Psoas muscle (tissue), 8 donors: ENCODE measurements at places on chromosomes 1 and 21. TPM values are rescaled to one million over a fixed set of nuclear protein-coding genes. Genes with fewer than 3 reads are reported as not detected.

DNA sequence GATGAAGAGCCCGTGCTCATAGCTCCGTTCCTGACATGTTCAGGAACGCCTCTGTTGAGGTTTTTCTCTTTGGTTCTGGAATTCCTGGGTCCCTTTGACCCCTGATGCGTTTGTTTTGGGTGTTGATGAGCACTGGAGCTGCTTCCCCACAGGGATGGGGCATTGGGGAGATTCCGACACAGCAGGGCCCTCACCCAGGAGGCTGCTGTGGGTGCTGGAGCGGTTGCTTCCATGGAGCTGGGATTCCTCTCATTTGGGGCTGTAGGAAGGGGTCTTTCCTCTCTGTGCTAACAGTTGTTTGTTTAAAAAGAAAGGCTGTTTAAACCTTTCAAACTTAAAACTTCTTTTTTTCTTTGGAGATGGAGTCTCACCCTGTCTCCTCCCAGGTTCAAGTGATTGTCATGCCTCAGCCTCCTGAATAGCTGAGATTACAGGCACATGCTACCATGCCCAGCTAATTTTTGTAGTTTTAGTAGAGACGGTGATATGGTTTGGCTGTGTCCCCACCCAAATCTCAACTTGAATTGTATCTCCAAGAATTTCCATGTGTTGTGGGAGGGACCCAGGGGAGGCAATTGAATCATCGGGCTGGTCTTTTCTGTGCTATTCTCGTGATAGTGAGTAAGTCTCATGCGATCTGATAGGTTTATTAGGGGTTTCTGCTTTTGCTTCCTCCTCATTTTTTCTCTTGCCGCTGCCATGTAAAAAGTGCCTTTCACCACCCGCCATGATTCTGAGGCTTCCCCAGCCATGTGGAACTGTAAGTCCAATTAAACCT is 48.9 kb downstream of the SKI start:
- no peak overlapping the region for H3K4me3 ChIP-seq
- peaks cover 63% of the 10 kb centered on the region for H3K4me1 ChIP-seq
- no peaks in the 10 kb centered on the region for H3K27me3 ChIP-seq

DNA sequence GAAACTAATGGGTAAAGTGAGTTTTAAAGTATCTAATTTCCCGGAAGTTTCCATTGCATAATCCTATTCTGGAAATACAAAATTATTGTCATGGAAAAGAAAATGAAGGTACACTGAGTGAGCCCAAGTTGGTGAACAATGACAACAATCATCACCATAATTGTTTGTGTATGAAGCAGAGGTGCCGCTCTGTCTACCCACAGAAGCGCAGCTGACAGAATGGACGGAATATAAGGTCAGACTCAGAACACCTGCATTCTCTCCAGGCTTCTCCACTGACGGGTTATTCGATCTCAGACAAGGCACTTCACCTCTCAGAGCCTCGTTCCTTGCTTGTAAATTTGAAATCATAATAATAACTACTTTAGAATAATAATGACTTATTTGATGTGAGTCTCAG is 99.1 kb upstream of the NGF start:
- H3K36me3 ChIP-seq = no peaks in the 10 kb centered on the region
- H3K4me1 ChIP-seq = no peaks in the 10 kb centered on the region
- no peak for DNase-seq

DNA sequence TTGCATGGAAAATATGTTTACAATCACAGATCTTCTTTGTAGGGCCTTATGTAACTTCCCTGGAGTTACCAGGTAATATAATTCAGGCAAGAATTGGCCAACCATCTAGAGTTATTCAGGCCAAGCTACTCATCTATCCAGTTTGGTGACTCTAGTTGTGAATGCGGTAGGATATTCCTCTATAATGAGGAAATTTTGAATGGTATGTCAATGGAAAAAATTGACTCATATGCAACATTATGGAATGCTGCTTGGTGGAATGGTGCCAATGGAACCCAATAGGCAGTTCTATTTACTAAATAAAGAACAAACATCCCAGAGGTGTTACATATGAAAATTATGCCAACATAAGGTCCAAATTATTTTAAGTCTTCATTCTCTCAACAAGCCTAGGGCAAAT is 5.6 kb upstream of the TNFSF18 start:
- no peaks in the 10 kb centered on the region for H3K27me3 ChIP-seq
- H3K27ac ChIP-seq = no peak overlapping the region
- no peak for DNase-seq
- no peaks in the 10 kb centered on the region for H3K36me3 ChIP-seq

DNA sequence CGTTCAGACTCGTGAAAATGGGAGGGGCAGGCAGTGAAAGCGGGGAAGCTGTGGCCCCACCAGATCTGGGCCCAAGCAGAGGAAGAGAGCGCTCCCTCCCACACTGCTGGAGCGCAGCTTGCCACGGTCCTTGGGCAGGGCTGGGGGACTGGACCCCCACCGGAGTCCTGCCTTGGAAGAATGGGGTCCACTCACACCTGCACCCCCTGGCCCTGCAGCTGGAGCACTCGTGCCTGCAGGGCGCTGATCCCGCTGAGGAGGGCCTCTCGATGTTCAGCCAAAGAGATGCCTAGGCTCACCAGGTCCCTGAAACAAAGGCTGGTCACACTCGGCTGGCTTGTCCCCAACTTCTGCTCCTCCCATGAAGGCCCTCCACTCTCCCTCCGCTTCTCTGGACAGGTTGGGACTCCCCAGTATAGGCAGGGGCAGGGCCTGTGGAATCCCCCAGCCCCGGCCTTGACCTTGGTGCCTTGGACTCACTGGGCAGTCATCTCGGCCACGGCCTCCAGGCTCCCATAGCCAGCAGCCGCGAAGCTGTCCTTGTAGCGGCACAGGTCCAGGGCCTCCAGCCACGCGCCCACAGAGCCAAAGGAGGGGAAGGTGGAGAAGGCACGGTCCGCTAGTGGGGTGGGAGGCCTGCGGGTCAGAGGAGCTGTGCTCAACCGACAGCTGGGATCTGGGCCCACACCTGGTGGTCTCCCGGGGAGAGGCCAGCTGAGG is 26.0 kb downstream of the CDCA8 start:
- H3K36me3 ChIP-seq = no peaks in the 10 kb centered on the region
- no peak for DNase-seq
- no peaks in the 10 kb centered on the region for H3K4me1 ChIP-seq
- no peaks in the 10 kb centered on the region for H3K27me3 ChIP-seq
- H3K4me3 ChIP-seq = no peak overlapping the region

- no peaks in the 10 kb centered on the region for H3K36me3 ChIP-seq
- H3K27me3 ChIP-seq = no peaks in the 10 kb centered on the region
- no peaks in the 10 kb centered on the region for H3K4me1 ChIP-seq
- no peak for DNase-seq
Observed at GRCh38 chr21:29626801-29627470, 312.9 kb downstream of the GRIK1 start.

DNA sequence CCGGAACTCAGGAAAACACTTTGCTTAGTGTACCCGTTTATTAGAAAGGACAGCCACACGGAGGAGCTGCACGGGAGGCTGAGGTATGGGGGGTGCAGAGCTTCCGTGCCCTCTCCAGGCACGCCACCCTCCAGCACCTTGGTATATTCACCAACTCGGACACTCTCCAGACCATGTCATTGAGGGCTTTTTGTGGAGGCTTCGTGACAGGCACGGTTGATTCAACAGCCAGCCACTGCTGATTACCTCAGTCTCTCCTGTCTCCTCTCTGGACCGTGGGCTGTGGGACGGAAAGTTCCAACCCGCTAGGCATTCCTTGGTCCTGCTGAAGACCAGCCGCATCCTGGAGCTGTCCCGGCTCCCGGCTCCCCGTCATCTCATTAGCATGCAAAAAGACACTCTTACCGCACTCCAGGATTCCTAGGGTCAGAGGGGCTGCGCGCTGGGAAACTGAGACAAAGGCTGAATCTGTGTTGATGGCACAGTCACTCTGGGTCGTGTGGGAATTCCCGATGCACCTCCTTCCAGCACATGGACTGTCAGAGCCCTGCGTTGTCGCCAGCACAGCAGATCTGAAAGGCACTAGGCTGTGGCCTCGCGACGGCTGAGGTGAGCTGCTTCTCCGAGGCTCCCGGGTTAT is 65.6 kb downstream of the PRKCZ start:
- H3K4me1 ChIP-seq = no peaks in the 10 kb centered on the region
- H3K4me3 ChIP-seq = no peak overlapping the region
- H3K36me3 ChIP-seq = no peaks in the 10 kb centered on the region
- no peaks in the 10 kb centered on the region for H3K27me3 ChIP-seq
- peak; percentile 3 for DNase-seq

The FAM76A gene
- total RNA-seq = 10.7 TPM

The MAP1LC3C gene
- total RNA-seq = 8.8 TPM

- no peak for DNase-seq
- H3K27ac ChIP-seq = no peak overlapping the region
- H3K4me1 ChIP-seq = no peaks in the 10 kb centered on the region
- no peaks in the 10 kb centered on the region for H3K27me3 ChIP-seq
Observed at GRCh38 chr21:32316361-32317215, 17.9 kb downstream of the MRAP start.

- H3K27me3 ChIP-seq = no peaks in the 10 kb centered on the region
- peaks cover 98% of the 10 kb centered on the region for H3K36me3 ChIP-seq
- H3K4me3 ChIP-seq = no peak overlapping the region
- peak; percentile 80 for DNase-seq
- H3K4me1 ChIP-seq = peaks cover 35% of the 10 kb centered on the region
- H3K27ac ChIP-seq = peak overlapping the region; percentile 77
Observed at GRCh38 chr1:15727424-15727823, 8.6 kb upstream of the SLC25A34 start.

GRCh38 chr1:93708734-93709481 is 27.3 kb upstream of the BCAR3 start:
- no peak for DNase-seq
- H3K4me1 ChIP-seq = peaks cover 6% of the 10 kb centered on the region
- no peaks in the 10 kb centered on the region for H3K36me3 ChIP-seq
- no peak overlapping the region for H3K27ac ChIP-seq
- H3K4me3 ChIP-seq = no peak overlapping the region

GRCh38 chr1:60281360-60281932 is 207.9 kb upstream of the C1orf87 start:
- H3K27ac ChIP-seq = no peak overlapping the region
- H3K4me3 ChIP-seq = no peak overlapping the region
- peak; percentile 54 for DNase-seq
- no peaks in the 10 kb centered on the region for H3K36me3 ChIP-seq
- H3K4me1 ChIP-seq = no peaks in the 10 kb centered on the region

DNA sequence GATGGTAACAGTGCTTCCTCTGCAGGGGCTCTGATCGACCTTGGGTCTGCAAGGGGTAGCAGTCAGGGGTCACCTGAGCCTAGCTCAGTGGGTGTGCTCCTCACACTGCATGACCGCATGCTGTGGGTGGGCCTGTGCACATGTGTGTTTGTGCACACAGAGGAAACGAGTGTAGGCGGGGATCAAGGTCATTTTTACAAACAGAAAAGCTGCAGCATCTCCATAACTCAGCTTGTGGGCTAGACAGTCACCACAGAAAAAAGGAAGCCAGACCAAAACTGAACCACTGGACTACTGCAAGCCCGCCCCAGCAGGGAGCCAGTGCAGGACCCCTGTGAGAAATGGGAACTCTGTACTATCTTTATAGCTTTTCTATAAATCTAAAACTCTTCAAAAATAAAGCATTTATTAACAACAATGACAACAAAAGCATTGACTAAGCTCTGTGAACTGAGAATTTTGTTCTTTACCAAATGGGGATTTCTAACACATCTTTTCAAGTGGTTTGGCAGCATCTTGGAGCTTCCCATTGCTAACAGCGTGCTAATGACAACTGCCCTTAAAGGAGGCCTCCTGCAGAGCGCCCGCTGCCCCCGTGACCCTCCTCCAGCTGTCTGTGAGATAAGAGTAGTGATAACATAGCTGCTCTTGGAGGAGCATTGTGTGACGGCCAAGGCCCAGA is 19.9 kb upstream of the NEK2 start:
- no peaks in the 10 kb centered on the region for H3K27me3 ChIP-seq
- no peak for DNase-seq
- no peaks in the 10 kb centered on the region for H3K36me3 ChIP-seq
- H3K4me1 ChIP-seq = no peaks in the 10 kb centered on the region
- no peak overlapping the region for H3K27ac ChIP-seq

DNA sequence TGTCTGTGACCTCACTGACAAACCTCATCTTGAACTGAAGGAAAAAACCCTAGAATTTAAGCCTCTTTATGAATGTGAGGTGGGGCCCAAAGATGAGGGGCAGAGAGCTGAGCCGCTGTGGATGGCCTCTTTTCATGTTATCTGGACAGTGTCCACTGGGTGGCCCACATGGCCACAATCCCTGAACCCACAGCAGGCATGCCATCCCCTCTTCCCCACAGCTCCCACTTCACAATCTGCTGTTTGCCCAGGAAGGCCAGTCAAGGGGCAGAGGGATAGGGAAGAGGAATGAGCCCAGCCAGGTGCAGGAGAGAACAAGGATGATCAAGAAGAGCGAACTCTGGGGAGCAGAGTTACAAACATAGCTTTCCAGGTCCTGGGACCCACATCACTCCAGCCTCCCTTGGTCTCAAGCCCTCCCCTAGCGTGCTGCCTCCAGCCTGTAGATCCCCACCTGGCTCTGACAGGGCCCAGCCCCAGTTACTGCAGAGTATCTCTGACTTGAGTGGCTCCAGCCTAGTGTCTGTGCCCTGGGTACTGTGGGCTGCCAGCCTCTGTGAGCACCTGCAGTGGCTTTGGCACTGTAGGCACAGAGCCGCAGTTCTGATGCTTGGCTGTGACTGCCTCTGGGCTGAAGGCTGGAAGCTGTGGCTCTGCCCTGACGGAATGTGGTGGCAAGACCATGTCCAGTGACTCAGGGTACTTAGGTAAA is 1.9 kb upstream of the SLFNL1 start:
- peaks cover 44% of the 10 kb centered on the region for H3K36me3 ChIP-seq
- no peaks in the 10 kb centered on the region for H3K4me1 ChIP-seq
- H3K27ac ChIP-seq = no peak overlapping the region
- DNase-seq = no peak

The IL10 gene
- 0.44 TPM for total RNA-seq

The NFASC gene
- total RNA-seq = 2.0 TPM
